IPS DF 6.9 (cell line): ENCODE measurements at places on chromosomes 12 and 14.

- no peak for DNase-seq
Measured at GRCh38 chr12:104046306-104046705, 3.7 kb downstream of the GLT8D2 start.

GRCh38 chr12:32595251-32595650 is 83.8 kb upstream of the DNM1L start:
- no peak for DNase-seq

DNA sequence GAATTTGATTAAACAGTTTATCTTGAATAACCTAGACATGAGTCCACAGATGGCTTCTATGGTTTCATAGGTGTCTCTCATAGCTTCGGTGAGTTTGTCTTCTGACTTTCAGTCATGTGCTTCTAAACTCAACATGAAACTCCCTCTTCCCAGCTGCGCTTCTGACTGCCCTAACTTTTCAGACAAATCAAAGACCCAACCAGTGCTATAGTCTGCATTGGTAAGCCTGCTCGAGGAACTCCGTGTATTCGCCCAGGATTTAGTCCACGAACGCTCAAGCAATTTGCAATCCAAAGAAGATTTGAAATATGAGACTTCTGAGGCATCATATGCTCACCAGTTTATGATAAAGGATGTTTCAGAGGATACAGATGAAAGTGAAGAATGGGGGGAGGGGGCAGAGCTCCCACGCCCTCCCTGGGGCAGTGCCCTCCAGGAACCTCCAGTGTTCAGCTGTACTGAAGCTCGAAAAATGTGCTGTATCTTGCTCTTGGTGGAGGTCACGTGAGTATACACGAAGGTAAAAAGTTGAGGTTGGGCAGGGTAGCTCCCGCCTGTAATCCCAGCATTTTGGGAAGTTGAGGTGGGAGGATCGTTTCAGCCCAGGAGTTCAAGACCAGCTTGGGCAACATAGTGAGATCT is 5.2 kb upstream of the RILPL2 start:
- no peak for DNase-seq

- DNase-seq: no peak
Measured at GRCh38 chr12:56434828-56435227, 14.4 kb downstream of the TIMELESS start.

DNA sequence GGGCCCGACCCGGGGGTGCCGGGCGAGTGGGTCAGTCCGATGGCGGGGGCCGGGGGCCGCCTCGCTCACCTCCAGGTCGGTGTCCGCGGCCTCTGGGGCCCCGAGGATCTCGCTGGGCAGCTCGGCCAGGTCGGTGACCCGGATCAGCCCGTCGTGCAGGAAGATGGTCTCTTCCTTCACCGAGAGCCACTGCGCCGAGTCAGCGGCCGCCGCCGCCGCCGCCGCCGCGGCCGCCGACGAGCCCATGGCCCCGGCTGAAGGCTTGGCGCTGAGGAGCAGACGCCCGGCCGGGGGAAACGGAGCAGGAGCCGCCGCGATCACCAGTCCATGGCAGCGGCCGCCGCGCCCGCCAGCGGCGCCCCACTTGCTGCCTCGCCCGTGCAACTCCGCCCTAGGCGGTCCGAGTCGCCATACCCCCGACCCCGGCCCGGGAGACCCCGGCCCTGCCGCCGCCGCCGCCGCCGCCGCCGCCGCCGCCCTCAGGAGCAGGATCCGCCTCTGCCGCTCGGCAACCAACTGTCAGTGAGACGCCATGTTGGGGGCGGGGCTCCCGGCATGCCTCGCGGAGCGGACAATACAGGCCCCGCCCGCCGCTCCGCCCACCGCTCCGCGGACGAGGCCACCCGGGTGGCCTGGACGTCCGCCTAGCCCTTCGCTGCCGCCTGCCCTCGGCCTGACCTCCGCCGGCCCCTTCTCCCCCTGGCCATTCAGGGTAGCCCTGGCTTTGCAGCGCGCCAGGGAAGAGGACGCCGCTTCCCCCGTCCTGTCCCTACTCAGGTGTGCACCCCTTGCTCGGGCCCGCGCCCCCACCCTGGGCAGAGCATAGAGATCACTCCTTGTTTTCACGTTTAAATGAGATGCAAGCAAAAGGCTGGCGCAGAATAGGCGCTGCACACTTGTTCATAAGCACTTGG is at the start of gene HECTD4:
HECTD4 (minus strand) TSS at position 549 of the 914 bp plus-strand sequence; CDS start at position 246, 303 bp downstream.
- peak; percentile 68 for DNase-seq

- DNase-seq: no peak
Measured at GRCh38 chr14:99786511-99786989, 6.7 kb upstream of the EML1 start.

DNA sequence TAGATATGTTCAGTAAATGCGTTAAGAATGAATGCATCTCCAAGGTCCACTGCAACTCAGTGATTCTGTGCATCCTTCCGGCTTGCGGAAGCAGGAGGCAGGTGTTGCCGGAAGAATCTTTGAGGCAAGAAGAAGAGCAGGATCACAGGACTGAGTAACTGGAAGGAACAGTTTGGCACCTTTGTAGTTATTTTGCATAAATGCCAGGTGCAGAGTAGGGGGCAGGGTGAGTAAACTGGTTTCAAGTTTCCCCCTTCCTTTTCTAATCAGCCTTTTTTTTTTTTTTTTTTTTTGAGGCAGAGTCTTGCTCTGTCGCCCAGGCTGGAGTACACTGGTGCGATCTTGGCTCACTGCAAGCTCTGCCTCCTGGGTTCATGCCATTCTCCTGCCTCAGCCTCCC is 22.3 kb downstream of the DYRK4 start:
- DNase-seq: no peak

- no peak for DNase-seq
Measured at GRCh38 chr14:76237349-76237990, 85.7 kb downstream of the GPATCH2L start.

DNA sequence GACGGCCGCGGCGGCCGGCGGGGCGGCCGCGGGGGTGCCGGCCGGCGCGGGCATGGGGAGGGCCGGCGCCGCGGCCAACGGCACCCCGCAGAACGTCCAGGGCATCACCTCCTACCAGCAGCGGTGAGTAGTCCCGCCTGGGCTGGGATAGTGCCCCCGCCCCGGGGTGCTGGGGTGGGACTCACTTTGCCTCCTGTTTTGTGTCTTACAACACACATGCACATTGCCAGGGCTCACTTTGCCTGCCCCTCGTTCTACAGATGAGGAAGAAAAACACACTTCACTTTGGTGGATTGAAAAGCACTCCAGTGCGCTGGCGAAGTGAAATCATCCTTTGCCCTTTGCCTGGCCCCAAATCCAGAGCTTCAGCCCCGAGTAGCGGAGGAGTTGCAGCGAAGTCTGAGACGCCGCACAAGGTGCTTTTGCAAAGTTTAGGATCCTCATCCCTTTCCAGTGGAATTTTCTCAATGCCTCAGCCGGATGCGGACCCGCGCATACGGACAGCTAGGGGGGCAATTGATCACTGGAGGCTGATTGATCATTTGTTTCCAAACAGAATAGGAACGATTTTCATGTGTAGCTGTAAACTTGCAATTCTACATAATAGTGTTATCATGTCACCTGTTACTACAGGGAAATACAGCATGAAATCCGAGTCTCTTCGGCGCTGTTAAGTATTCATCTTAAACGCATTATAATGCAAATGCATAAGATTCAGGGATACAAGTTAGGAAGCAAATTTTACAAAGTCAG is 3.6 kb upstream of the NPAS3 start:
- DNase-seq: no peak

- no peak for DNase-seq
Measured at GRCh38 chr12:25025951-25026490, 77.1 kb upstream of the BCAT1 start.
